ENCODE measurements at places on chromosomes 1 and 21.

- no peak for DNase-seq
Measured at GRCh38 chr1:205676597-205676996, 3.7 kb downstream of the SLC45A3 start.

DNA sequence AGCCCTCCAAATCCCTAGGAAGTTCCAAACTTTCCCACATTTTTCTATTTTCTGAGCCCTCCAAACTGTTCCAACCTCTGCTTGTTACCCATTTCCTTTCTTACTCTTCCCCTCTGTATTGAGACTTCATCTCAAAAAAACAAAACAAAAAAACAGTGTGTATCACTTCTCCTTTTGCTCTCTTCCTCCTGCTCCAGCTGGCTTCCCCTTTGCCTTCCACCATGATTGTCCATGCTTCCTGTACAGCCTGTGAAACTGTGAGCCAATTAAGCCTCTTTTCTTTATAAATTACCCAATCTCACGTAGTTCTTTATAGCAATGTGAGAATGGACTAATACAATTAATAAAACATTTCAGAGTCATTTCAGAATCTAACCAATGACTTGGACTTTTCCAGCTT lies 69.6 kb upstream of the KRTAP19-8 start:
- DNase-seq: no peak

- DNase-seq: no peak
Measured at GRCh38 chr1:2025491-2025981, 6.4 kb downstream of the GABRD start.

DNA sequence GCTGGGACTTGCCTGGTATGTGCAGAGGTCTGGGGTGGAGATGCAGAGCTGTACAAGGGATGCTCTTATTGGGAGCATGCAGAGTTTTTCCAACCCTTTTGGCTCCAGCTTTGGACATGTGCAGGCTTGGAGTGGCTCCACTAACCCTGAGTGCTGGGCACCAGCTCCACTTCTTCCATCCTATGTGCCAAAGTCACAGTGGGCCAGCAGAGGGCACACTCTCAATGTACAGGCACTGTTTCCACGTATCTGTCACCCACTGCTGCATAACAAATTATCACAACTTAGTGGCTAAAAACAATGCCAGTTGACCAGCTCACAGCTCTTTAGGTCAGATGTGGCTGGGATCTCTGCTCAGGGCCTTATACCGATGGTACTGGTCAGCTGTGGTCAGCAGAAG lies 631.8 kb downstream of the AJAP1 start:
- no peak for DNase-seq

DNA sequence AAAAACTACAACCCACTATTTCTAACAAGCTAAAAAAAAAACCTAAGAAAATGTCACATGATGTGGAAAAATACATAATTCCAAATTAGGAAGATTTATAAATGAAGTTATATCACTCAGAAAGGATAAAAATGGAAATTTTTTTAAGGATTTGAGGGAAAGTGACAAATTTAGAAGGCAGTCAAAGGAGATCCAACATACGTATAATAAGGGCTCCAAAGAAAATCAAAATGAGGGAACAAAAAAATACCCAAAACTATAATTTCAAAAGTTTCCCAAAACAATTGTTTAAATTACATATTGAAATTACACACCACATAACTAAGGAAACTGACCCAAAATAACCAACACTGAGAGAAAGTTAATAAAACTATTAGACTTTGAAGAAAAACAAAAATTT lies 381.1 kb upstream of the KAZN start:
- no peak for DNase-seq

GRCh38 chr1:36326499-36326898 lies 3.1 kb upstream of the EVA1B start:
- no peak for DNase-seq

GRCh38 chr1:65068202-65069010 lies 79.6 kb upstream of the AK4 start:
- DNase-seq: no peak

DNA sequence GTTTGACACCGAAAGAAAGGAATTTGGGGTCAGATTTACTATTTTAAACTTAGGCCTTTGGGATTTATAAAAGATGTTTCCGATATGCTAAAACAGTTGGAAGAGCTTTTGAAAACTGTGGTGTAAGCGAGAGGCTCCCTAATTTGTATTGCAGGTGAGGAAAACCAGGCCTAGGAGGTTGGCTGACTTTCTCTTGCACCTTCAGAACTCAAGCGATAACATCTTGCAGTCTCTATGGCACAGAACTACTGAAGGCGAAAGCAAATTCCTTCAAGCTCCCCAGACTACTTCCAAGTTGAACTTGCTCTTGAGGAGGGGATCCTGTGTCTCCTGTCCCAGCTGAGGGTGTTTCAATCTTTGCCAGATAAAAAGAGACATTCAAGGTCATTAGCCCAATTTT lies 685.7 kb downstream of the ADGRL2 start:
- DNase-seq: no peak

DNA sequence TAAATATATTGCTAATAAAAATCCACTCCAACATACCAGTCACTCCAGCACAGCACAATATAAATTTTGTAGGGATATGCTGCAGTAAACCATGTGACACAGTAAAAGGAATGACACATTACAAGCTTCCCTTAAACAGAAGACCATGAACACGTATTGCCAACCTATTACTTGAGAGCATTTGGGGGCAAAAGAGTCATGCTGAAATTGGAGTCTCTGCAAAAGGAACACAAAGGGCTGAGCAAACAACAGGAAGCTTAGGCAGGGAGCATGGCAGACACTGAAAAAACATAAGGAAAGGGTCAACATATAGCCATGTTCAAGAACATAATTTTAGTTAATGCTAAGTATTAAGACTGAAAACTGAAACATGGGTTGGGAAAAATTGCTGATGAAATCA lies 214.5 kb downstream of the SMYD3 start:
- DNase-seq: no peak

- peak; percentile 38 for DNase-seq
Measured at GRCh38 chr1:96236156-96236739, 485.3 kb upstream of the PTBP2 start.

GRCh38 chr21:32693581-32693980 lies 34.2 kb downstream of the SYNJ1 start:
- DNase-seq: no peak

DNA sequence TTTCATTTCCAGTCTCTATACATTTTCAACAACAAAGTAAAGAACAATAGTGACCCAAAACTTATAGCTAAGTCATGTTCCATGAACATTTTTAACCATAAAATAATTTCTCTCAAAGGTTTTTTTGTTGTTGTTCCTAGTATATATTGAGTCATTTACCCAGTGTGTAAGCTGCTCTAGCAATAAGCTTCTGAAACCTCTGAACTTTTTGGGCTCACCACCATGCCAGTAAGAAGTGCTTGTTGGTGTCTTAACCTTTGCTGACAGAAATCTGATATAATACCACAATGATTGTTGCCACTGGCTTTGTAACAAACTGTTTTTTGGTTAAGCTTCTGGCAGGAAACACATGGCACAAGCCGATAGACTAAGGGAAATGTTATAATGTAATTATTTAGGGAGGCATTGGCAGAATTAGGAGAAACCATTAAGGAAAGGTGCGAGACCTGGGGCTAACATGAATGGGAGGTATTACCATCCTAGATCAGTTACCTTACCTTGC lies 52.6 kb upstream of the UBE2U start:
- DNase-seq: no peak

DNA sequence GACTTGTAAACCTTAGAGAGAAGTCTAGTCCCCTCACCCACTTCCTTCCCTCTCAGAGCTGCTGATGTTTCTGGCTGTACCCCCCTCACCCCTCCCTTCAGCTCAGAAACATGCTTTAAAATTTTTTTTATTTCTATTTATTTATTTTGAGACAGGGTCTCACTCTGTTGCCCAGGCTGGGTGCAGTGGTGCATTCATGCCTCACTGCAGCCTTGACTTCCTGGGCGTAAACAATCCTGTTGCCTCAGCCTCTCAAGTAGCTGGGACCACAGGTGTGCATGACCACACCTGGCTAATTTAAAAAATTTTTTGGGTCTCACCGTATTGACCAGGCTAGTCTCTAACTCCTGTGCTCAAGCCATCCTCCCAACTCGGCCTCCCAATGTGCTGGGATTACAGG lies 2.9 kb upstream of the WNT2B start:
- DNase-seq: no peak

DNA sequence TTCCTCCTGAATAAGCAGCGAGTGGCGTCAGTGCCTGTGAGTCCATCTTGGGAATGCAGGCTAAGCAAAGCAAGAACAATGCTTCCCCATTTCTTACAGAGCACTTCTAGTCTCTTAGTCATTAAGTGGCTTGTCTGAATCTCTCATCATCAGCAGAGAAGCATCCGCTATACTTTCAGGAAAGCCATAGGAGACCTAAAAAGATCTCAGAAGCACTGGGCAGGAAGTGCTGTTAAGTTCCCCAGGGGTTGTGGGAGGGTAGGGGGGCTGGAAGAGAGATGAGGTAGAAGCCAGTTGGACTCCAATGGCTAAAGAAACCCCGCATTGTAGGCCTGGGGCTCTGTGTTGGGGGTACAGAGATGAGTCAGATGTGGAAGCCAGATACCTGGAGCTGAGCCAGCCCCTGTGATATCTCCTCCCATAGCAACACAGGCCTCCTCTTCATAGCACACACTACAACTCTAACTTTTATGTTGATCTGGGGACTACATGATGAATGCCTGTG lies 44.9 kb downstream of the SYT6 start:
- peak; percentile 15 for DNase-seq

DNA sequence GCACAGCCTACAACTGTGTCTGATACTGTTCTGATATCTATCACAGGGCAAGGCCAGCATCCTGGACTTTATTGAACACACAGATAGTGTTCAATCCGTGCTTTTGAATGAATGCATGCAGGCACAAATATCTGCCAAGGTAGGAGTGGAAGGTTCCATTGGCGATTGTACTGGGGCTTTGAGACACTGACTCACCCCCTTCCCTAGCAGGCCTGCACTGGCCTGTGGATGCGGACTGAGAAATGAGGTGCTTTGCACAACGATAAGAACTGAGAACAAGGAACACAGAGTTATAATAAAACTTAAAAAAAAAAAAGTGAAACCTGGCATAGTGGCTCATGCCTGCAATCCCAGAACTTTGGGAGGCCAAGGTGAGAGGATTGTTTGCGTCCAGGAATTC lies 62.4 kb upstream of the NGF start:
- DNase-seq: no peak

GRCh38 chr1:59750328-59751003 lies 64.3 kb upstream of the HOOK1 start:
- DNase-seq: peak; percentile 78

- no peak for DNase-seq
Measured at GRCh38 chr1:38003261-38004250, 1.8 kb downstream of the FHL3 start.

DNA sequence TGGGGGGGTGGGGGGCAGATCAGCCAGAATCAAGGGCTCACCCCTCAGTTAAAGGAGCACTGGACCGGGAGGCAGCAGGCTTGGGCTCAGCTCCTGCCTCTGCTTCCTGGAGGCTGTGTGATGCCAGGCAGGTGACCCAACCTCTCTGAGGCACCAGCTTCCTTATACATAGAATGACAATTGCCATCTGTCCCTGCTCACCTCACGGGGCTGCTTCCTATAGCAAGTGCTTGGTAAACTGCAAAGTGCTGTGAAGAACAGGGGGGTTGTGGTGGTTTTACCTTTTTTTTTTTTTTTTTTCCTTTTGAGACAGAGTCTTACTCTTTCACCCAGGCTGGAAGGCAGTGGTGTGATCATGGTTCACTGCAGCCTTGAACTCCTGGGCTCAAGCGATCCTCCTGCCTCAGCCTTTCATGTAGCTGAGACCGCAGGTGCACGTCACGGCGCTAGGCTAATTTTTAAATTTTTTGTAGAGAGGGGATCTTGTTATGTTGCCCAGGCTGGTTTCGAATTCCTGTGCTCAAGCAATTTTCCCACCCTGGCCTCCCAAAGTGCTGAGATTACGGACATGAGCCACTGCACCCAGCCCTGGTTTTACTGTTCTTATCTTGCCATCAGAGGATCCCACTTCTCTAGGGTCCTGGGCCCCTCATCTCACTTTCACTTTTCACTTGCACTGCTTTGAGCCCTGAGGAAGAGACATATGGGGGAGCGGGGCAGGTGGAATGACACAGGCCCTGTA lies 11.6 kb downstream of the KCNQ4 start:
- no peak for DNase-seq

All from non-pigmented ciliary epithelial cell (primary cell).